ENCODE measurements at places on chromosomes 2 and 18.

DNA sequence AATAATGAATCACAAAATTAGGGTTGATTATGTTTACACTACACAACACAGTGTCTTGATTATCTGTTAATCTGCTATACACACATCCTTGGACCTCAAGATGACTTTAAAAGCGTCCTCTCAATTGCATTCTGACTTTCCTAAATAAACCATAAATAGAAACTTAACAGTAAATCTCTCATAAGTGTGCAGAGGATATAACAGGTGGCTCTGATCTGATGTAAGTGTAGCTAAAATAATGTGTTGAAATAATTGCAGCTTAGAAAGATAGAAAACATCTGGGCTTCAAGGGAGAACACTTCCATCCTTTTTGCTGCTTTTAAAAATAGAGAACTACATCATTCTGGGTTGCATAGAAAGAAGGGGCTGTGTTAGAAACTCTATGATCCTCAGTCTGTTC is 78.4 kb upstream of the EFEMP1 start:
- DNase-seq = no peak

DNA sequence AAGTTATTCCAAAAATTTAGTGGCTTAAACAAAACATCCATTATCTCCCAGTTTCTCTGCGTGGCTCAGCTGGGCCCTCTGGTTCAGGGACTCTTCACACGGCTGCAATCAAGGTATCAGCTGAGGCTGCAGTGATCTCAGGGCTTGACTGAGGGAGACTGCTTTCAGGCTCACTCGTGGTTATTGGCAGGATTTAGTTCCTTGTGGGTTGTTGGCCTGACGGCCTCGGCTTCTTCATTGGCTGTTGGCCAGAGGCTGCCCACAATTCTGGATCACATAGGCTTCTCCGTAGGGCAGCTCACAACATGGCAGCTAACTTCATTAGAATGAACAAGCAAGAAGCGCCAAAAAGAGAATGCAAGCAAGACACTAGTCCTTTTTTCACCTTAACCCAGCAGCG is 90.1 kb downstream of the ABI2 start:
- no peak for DNase-seq

DNA sequence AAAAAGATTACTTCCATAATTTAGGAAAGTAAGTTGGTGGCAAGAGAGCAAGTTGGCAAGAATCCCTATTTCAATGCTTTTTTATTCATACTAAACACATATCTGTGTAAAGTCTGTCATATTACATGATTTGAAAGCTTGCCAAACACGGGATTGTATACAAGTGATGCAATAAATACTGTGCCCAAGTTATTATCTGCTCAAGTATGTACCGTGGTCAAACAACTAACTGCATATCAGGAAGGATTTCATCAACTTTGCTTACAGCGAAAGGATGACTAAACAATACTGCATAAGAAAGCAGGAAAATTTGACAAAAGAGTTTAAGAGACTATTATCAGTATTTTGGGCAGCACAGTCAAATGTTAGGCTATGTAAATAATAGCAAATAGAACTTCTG is 69.6 kb upstream of the SCN1A start:
- no peak for DNase-seq

- DNase-seq = no peak
These were observed 80.5 kb upstream of the ITPRID2 start for GRCh38 chr2:181810823-181811695.

DNA sequence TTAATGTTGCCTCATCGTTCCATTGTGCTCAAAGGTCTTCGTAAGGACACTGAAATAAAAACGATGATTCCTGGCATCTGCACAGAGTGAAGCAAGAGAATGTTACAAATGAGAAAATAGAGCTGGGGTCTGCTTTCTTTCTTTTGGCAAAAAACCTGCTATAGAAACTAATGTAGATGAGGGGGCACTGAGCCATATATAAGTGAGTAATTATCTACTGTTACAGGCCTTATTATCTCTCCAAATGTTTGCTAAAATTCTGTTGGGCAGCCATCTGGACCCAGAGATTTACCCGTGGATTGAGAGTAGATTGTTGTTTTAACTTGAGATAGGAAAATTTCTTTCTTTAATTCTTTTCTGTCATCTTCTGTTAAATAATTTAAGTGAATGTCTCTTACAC is 472.5 kb upstream of the PIK3C3 start:
- no peak for DNase-seq

GRCh38 chr2:218290316-218291261 is 1.7 kb downstream of the TMBIM1 start:
- no peak for DNase-seq

Data from omental fat pad (tissue), 4 donors.